ENCODE measurements at places on chromosomes 1 and 21.

DNA sequence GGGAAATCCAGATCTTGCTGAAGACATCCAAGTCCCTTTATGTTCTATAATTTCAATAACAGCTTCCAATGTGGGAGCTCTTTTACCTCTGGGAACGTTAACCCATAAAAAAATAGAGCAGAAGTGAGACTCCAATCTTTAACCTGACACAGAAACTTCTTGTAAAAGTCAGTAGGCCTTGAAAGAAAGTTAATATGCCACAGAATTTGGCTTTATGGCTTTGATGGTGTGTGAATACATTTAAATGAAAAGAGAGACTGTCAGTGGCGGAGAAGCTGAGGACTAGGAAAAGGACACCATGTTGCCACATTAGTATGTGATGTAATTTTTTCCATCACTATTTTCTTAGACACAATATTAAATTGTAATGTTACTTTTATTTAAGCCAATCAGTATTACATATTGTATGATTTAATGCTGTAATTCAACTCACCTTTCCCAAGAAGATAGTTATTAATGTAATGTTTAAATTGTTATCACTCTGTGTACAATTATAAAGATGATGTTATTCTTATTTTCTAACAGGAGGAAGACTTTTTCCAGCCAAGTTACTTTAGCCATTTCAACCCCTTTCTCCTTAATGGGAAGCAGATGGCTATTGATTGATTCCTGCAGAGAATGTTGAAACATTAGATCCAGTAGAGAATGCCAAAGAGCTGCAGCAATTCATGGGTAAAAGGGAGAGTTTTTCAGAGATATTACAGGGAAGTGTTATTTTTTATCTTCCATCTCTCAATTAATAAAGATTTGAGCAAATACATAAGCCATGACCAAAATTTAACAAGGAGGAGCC, 17.5 kb upstream of the CLDN8 start:
- peak; percentile 33 for DNase-seq

DNA sequence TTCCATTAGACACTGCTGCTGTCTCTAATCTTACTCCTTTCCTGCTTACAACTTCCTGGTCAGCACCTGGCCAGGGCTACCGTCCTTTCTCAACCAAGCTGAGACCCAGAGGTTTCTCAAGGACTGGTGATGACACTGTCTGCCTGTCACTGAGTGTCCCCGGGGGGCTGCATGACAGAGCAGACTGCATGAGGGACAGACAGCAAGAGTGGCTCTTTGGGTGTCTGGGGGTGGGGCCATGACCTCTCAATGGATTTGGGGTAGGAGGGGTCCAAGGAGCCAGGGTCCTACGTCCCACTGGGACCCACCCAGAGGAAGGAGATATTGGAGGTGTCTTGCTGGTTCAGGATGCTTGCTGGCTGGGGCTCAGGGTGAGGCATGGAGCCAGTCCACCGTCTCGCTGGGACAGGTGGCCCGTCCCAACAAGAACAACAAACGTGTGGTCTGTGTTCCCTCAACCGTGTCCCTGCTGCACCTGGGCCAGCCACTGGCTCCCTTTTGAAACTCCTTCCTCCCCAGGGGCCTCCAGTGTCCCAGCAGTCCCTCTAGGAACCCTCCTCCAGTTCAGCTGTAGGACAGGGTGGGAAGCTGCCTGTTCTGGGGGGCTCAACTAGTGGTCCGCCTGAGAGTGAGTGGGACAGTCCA, 344.6 kb upstream of the AJAP1 start:
- DNase-seq, result no peak

DNA sequence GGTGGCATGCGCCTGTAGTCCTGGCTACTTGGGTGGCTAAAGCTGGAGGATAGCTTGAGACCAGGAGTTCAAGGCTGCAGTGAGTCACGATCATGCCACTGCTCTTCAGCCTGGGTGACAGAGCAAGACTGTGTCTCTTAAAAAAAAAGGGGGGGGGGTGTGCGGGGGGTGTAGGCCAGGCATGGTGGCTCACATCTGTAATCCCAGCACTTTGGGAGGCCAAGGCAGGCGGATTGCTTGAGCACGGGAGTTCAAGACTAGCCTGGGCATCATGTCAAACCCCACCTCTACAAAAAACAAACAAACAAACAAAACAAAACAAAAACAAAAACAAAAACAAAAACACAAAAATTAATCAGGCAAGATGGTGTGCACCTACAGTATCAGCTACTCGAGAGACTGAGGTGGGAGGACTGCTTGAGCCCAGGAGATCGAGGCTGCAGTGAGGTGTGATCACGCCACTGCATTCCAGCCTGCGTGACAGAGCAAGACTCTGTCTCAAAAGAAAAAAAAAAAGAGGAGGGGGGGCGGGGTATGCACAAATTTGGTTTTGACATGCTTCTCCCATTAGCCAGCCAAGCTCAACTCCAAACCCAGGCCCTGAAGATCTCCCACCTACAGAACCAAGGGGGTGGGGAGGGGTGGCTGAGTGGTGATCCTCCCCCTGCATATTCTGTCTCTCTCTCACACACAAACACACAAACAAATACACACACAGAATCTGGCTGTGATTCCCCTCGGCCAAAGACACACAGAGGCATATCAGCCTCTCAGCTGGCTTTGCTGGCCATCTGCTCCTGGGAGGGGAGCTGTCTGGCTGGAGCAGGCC, 3.1 kb downstream of the PTAFR start:
- DNase-seq, result no peak

DNA sequence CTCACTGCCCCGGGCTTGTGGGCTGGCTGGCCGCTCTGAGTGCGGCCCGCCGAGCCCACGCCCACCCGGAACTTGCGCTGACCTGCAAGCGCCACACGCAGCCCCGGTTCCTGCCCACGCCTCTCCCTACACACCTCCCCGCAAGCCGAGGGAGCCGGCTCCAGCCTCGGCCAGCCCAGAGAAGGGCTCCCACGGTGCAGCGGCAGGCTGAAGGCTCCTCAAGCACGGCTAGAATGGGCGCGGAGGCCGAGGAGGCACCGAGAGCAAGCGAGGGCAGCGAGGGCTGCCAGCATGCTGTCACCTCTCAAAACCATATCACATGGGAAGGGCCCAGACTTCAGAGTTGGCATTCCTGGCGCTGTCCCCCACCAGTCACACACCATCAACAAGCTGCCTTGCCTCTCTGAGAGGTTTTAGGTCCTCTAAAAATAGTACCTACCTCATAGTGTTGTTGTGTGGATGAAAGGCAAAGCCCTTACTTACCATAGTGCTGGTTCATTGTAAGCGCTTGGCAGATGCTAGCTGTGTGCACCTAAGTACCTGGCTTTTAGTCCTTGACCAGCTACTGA, 13.4 kb downstream of the LDLRAD1 start:
- DNase-seq, result no peak

- DNase-seq, result peak; percentile 84
Measured at GRCh38 chr1:97334454-97334853, 586.4 kb downstream of the DPYD start.

GRCh38 chr1:119327450-119328155, 41.0 kb upstream of the HAO2 start:
- DNase-seq, result no peak

DNA sequence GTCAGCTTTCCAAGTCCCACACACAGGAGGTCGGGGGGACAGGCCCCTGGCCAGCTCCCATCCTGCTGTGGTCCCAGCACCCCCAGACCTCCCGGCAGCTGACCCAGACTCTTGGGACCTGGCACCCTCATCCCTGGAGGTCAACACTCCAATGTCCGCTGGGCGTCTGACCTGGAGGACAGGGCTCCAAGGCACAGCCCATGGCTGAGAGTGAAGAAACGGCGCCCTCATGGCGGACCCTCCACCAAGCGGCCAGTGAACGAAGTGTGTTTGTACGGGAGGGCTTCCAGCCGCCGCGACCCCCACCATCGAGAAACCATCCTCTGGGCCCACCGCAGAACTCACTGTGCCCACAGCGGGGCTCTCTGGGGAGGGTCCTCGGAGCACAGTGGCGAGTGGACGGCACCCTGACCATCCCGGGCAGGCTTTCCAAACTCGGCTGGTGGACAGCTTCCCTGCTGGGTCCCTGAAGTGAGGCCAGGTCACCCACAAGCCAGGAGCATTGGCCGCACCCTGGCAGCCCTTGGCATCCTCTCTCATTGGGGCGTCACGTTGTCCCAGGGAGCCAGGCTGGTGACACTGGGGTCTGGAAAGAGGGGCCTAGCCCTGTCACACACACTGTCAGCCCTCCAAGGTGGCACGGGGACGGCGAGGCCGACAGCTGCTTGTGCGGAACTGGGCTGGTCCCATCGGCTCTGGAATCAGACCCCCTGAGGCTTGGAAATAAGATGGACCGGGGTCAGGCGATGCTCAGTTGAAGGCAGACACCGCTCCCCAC, 47.8 kb upstream of the COL6A2 start:
- DNase-seq, result no peak

DNA sequence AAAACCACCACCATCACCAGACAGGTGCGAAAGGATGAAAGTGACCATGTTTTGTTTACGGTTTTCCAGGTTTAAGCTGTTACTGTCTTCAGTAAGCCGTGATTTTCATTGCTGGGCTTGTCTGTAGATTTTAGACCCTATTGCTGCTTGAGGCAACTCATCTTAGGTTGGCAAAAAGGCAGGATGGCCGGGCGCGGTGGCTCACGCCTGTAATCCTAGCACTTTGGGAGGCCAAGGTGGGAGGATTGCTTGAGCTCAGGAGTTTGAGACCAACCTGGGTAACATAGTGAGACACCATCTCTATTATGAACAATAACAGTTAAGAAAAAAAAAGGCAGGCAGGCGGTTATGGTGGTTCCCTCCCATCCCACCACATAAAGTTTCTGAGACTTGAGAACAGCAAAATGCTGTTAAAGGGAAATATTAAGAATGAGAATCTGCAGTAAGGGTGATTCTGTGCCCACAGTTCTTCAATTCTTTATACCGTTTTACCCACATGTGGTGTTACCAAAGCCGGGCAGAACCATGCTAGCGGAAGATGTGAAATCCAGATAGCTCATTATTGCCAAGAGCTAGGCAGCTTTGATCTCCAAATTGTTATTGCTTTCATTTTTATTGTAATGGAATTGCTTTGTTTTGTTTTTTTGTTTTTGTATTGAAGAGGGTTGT, 34.5 kb upstream of the TDRD10 start:
- DNase-seq, result no peak

GRCh38 chr1:46481961-46482360, 7.7 kb upstream of the DMBX1 start:
- no peak for DNase-seq

All from fibroblast of skin of left biceps (primary cell).